ENCODE measurements at places on chromosomes 4 and X.

DNA sequence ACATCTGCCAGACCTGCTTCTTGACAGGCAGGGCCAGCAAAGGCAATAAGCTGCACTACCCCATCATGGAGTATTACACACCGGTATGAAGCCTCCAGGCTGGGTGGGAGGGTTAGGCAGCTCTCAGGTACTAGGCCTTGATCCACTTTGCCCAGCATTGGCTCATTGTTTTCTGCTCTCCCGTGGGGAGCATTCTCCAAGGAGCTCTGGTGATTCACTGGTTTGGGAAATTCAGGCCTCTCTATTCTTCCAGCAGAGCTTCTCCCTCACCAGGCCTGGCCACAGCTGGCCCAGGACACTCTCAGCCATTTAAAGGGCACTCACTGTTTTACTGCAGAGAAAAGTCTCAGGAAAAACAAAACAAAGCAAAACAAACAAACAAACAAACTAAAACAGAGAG, 33.0 kb downstream of the DRP2 start:
- no peak for DNase-seq

DNA sequence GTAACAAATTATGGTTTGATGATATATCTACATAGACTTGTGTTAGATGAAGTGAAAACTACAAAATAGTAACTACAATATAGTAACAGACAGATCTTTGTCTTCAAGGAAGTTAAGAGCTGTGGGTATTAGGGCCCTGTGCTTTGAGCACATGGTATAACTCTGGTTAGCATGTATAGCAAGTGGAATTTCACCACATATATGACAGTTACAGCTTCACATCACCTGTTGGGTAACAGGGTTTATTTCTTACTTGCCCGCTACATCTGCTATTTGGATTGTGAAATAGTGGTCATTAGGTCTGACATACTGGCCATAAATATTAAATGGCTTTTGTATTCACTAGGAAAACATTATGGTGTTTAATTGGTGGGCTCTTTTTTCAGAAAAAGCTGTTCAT, 20.2 kb downstream of the OFD1 start:
- DNase-seq, result no peak

- no peak for DNase-seq
Observed at GRCh38 chr4:212438-213188, 88.3 kb downstream of the ZNF718 start.

- no peak for DNase-seq
Observed at GRCh38 chrX:37867536-37868153, 20.3 kb upstream of the DYNLT3 start.

DNA sequence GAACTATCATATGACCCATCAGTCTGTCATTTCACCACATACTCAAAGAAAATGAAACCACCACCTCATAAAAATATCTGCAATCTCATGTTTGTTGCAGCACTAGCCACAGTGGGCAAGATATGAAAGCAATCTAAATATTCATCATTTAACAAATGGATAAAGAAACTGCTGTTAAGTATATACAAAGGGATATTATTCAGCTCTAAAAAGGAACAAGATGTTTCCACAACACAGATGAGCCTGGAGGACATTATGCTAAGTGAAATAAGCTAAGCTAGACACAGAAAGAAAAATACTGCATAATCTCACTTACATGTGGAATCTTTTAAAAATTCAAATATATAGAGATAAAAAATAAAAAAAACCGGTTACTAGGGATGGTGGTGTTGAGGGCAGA, 108.2 kb upstream of the BRWD3 start:
- DNase-seq, result no peak

GRCh38 chrX:136778916-136779315, 1.8 kb downstream of the ARHGEF6 start:
- no peak for DNase-seq

DNA sequence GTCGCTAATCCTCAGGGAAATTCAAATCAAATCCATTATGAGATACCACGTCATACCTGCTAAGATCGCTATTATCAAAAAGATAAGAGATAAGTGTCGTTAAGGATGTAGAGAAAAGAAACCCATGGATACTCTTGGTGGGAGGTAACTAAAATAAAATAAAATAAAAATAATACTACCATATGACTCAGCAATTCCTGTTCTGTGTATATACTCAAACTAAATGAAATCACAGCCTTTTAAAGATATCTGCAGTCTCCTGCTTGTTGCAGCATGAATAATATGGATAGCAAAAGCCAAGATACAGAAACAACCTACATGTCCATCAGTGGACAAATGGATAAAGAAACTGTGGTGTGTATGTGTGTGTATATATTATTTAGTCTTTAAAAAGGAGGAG, 105.8 kb upstream of the IL15 start:
- no peak for DNase-seq

DNA sequence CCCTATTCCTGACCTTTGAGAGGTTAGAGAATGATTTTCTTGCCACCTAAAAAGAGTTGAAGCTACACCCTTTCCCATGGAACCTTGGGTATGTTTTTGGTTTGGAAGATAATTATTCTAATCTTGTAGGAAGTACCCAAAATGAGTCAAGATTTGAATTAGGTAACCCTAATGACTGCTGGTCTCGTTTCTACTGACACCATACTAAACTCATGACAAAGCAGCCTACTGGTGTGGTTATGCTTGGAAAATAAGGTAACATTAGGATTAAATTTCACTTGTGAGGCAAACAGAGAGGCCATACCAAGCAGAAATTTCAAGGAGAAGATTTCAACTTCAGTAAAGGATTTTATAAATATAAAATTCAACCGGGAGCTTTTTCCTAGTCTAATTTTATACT, 107.9 kb downstream of the FBXW7 start:
- no peak for DNase-seq

GRCh38 chr4:119679251-119679650, 50.6 kb upstream of the PDE5A start:
- no peak for DNase-seq

GRCh38 chrX:39777623-39778025, 320.1 kb downstream of the BCOR start:
- DNase-seq, result no peak

- DNase-seq, result no peak
Observed at GRCh38 chr4:105145903-105146275, 787 bp upstream of the TET2 start.

DNA sequence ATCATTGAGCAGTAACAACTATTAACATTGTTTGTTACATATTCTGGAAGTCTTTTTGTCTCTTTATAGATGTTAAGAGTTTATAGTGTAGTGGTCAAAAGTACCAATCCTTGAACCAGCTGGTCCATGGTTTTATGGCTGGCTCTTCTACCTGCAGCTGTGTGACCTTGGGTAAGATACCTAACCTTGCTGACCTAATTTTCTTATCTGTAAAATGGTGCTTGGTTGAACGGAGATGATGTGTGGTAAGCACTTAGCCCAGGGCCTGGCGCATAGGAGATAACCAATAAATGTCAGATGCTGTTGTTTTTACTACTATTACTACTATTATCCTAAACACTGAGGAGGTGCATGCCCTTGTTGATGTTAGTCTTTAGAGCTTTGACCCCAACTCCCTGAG, 116.6 kb downstream of the TMEM164 start:
- no peak for DNase-seq

GRCh38 chr4:153501578-153501977, 35.4 kb downstream of the TMEM131L start:
- DNase-seq, result no peak

DNA sequence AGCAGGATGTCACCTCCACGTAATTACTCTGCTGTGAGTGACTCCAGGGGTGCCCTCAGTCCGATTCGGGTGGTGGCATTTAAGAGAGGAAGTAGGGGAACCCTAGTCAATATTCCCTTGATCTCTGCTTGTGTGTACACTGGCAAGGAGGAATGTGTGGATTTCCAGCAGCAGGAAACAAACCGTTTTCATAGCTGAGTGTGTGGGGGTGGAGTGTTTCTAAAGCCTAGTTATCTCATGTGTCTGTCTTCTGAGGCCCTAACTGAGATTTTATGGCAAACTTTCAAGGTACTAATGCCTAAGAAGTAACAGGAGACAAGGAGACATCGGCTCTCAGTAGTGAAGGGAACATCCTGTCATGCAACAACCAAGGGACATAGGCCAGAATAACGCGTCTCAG, 6.6 kb upstream of the CLDN24 start:
- DNase-seq, result no peak

- no peak for DNase-seq
Observed at GRCh38 chr4:54659313-54659712, 1.6 kb downstream of the KIT start.

DNA sequence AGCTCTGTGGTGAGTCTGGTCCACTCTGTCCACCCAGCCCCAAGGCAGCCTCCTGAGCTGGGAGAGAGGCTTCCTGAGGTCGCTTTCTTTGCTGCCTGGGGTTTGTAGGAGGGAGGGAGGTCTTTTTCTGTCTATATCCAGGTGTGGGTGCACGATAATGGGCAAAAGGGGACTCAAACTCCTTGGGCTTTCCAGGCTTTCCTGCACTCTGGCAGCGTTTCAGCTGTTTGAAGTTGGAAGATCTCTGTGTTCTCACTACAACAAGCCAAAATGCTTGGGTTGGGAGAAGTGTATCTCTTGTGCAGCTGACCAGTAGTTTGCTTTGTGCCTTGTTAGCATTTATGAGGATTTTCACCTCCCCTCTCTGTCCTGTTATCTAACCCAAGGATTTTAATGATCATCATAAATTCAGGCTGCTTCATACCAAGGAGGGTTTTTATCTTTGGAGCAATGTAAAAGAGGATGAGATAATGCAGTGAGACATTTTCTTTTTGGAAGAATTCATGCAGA, 126.3 kb downstream of the REPS2 start:
- DNase-seq, result no peak

DNA sequence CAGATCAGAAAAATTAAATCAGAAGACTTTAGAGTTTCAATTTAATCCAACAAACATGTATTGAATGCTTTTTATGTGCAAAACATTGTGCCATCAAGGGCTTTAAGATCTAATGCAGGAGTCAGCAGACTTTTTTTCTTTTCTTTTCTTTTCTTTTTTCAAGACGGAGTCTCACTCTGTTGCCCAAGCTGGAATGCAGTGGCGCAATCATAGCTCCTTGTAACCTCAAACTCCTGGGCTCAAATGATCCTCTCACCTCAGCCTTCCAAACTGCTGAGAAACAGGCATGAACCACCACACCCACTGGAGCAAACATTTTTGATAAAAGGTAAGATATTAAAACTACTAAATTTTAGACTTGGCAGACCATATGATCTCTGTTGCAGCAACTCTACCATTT, 24.6 kb upstream of the LRBA start:
- no peak for DNase-seq
